ENCODE measurements at places on chromosomes 4 and X. TPM values are rescaled to one million over a fixed set of nuclear protein-coding genes. Genes with fewer than 3 reads are reported as not detected.

The PABPC1L2B gene
- polyA plus RNA-seq, result not detected

The SPARCL1 gene
- 337 TPM for polyA plus RNA-seq

The NUDT11 gene
- polyA plus RNA-seq, result 0.89 TPM

The MAB21L2 gene
- 0.79 TPM for polyA plus RNA-seq

The TMEM31 gene
- not detected for polyA plus RNA-seq

The H2AZ1 gene
- polyA plus RNA-seq, result 71.6 TPM

The TMEM35A gene
- polyA plus RNA-seq, result 0.24 TPM

The PRSS48 gene
- not detected for polyA plus RNA-seq

The HSFX2 gene
- 0.18 TPM for polyA plus RNA-seq

The CPZ gene
- 6.9 TPM for polyA plus RNA-seq

The NXT2 gene
- polyA plus RNA-seq, result 6.9 TPM

The USP11 gene
- 14.1 TPM for polyA plus RNA-seq

The SLC35A2 gene
- 22.1 TPM for polyA plus RNA-seq

The MAGEE1 gene
- 1.8 TPM for polyA plus RNA-seq

The GAGE12C gene
- not detected for polyA plus RNA-seq

The SMIM10L2A gene
- polyA plus RNA-seq, result 0.91 TPM

The PCDH18 gene
- polyA plus RNA-seq, result 11.7 TPM

The ART3 gene
- polyA plus RNA-seq, result 0.15 TPM

The SPANXA2 gene
- not detected for polyA plus RNA-seq

The DUSP21 gene
- polyA plus RNA-seq, result not detected

The REPS2 gene
- 1.7 TPM for polyA plus RNA-seq

The MID1 gene
- polyA plus RNA-seq, result 3.1 TPM

The SYNPO2 gene
- polyA plus RNA-seq, result 27.8 TPM

The ZDHHC15 gene
- polyA plus RNA-seq, result 1.0 TPM

The PROM1 gene
- polyA plus RNA-seq, result 0.33 TPM

The SNX12 gene
- polyA plus RNA-seq, result 53.5 TPM

The PAGE1 gene
- polyA plus RNA-seq, result not detected

The SPINK2 gene
- 0.13 TPM for polyA plus RNA-seq

Measured in adipose tissue (tissue), 3 donors.